KBM-7 (cell line): ENCODE measurements at places on chromosomes 7 and 10.

DNA sequence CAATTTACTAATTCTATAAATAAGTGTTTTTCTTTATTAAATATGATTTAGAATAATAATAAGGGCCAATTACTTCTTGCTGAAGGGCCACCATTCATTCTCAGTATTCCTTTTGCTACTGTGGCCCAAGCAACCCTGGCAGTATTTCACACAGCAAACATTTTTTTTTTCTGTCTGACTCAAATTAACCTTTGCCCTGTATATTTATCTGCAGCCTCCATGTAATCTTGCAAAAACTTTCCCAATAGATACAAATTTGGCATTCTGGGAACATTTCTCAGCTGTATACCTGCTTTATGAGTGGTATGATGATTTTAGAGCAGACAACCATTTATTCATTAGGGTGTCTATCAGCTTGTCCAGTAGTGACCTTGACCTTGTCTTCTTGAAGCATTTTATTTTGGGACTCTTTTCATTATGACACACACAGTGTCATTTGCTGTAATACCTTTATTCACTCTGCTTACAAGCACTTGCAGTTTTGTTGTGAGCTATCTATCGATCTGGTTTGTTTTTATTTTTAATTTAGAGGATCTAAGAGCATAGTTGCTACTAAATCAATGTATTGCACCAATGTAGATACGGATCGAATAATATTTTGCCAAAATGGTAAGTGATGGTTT lies 159.7 kb upstream of the PLXDC2 start:
- no peak for DNase-seq

- DNase-seq: no peak
Observed at GRCh38 chr10:48773580-48773979, 88.9 kb downstream of the WDFY4 start.

- peak; percentile 7 for DNase-seq
Observed at GRCh38 chr10:35300063-35300699, 36.1 kb upstream of the CCNY start.

DNA sequence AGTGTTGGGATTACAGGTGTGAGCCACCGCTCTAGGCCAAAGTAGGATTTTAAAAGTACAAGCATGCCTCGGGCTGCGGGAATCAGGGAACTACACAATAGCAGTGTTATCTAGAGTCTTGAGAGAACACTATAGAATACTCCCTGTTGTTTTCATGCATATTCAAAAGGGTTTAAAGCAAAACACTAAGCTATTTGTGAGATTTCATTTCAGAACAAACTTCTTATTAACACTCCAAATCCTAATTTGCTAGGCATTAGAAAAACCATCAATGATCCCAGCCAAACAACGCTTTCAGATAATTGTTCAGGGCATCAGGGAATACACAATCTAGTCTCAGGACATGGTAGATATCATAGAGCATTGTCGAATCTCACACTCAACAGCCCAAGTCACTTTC lies 13.9 kb downstream of the DENND11 start:
- no peak for DNase-seq

- DNase-seq: no peak
Observed at GRCh38 chr7:21656081-21656480, 113.2 kb downstream of the DNAH11 start.

- peak; percentile 86 for DNase-seq
Observed at GRCh38 chr10:112985690-112986543, 35.9 kb downstream of the TCF7L2 start.

- no peak for DNase-seq
Observed at GRCh38 chr10:119101366-119102098, 2.4 kb upstream of the DENND10 start.

GRCh38 chr10:28160866-28161405 lies 141.9 kb downstream of the MPP7 start:
- no peak for DNase-seq

DNA sequence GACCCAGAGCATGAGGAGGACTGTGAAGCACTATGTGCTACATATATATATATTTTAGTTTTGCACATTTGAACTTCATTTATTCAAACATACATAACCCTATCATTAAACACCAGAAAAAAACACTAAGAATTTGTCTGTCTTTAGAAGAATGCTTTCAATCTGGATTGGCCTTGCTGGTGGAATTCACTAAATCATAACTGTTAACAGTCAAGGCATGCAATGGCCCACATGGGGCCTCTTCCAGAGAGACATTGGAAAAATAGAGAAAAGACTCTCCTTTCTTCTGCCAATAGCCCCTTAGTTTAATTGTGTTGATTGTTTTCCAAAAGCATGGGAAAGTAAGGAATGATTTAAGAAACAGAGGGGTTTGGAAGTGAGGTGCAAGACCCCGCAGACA lies 77.9 kb downstream of the MRPL32 start:
- no peak for DNase-seq
